ENCODE measurements at places on chromosomes 6 and 20. TPM values are rescaled to one million over a fixed set of nuclear protein-coding genes. Genes with fewer than 3 reads are reported as not detected.

Gene SMOC2
- total RNA-seq = not detected

Gene OPRM1
- total RNA-seq = not detected

Gene PPP1R14C
- 0.32 TPM for total RNA-seq

- no peak overlapping the region for H3K4me3 ChIP-seq
- H3K27ac ChIP-seq = no peak overlapping the region
- no peaks in the 10 kb centered on the region for H3K27me3 ChIP-seq
- H3K4me1 ChIP-seq = peaks cover 4% of the 10 kb centered on the region
- no peak for DNase-seq
These were observed 405.5 kb upstream of the ADGRB3 start for GRCh38 chr6:68229566-68229965.

GRCh38 chr20:62461157-62461556 lies 14.6 kb downstream of the GATA5 start:
- H3K27me3 ChIP-seq = no peaks in the 10 kb centered on the region
- no peaks in the 10 kb centered on the region for H3K4me1 ChIP-seq
- H3K36me3 ChIP-seq = no peaks in the 10 kb centered on the region
- H3K4me3 ChIP-seq = no peak overlapping the region
- H3K27ac ChIP-seq = no peak overlapping the region

Gene OPRL1
- 34.0 TPM for total RNA-seq

Gene PTCRA
- not detected for total RNA-seq

GRCh38 chr6:116386581-116387299 lies 16.0 kb downstream of the DSE start:
- H3K27ac ChIP-seq = no peak overlapping the region
- no peaks in the 10 kb centered on the region for H3K27me3 ChIP-seq
- DNase-seq = no peak
- no peak overlapping the region for H3K4me3 ChIP-seq

Gene PMEPA1
- total RNA-seq = 1.6 TPM

DNA sequence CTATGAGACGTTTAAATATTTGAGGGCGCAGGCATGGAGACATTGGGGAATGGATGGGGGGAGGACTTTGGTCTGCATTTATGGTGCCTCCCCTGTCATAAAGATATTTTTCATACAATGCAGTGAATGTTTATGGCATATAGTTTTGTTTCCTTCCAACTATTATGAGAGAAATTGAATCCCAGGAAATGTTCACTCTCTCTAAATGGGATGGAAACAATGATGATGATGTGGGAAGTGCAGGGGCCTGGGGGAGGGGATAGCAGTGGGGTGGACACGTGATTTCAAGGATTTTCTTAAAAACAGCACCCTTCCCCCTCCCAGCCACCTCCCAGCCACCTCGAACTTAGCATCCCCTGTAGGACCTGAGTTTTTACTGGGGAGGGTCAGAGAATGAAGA lies 69.9 kb downstream of the TOX2 start:
- H3K27me3 ChIP-seq = no peaks in the 10 kb centered on the region
- no peak for DNase-seq
- H3K4me1 ChIP-seq = peaks cover 85% of the 10 kb centered on the region
- peak overlapping the region; percentile 99 for H3K27ac ChIP-seq

DNA sequence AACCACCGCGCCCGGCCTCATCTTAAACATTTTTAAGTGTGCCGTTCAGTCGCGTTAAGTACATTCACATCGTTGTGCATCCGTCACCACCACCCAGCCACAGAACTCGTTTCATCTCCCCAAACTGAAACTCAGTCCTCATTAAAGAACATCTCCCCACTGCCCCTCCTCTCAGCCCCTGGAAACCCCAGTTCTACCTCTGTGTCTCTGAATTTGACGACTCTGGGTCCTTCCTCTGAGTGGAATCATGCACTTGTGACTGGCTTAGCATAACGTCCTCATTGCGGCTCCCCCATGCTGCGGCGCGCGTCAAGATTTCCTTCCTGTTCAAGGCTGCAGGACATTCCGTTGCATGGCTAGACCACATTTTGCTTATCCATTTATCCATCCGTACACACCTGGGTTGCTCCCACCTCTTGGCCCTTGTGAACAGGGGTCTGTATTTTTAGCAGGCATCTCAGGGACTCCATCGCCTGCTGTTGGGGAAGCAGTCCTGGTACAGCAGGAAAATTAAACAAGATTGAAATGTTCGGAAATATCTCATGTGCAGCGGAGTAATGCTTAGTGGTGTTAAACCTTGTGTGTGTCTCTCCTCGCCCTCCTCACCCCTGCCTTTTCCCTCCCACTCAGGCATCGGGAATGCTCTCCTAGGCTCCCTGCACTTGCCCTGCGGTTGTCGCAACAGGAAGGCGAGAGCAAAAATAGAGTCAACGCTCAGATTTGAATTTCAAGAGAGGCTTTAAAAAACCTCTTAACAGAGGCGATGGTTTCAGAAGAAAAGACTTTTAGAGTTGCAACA lies 127.9 kb downstream of the PXDC1 start:
- DNase-seq = no peak
- H3K36me3 ChIP-seq = no peaks in the 10 kb centered on the region
- no peaks in the 10 kb centered on the region for H3K4me1 ChIP-seq
- H3K27ac ChIP-seq = no peak overlapping the region
- no peak overlapping the region for H3K4me3 ChIP-seq
- no peaks in the 10 kb centered on the region for H3K27me3 ChIP-seq

- H3K4me3 ChIP-seq = no peak overlapping the region
- H3K4me1 ChIP-seq = no peaks in the 10 kb centered on the region
- H3K27me3 ChIP-seq = no peaks in the 10 kb centered on the region
- no peak for DNase-seq
These were observed 352.5 kb downstream of the HDGFL1 start for GRCh38 chr6:22921828-22922227.

GRCh38 chr6:147509891-147510290 lies 1.4 kb downstream of the SAMD5 start:
- no peaks in the 10 kb centered on the region for H3K36me3 ChIP-seq
- no peaks in the 10 kb centered on the region for H3K27me3 ChIP-seq
- no peak overlapping the region for H3K27ac ChIP-seq

DNA sequence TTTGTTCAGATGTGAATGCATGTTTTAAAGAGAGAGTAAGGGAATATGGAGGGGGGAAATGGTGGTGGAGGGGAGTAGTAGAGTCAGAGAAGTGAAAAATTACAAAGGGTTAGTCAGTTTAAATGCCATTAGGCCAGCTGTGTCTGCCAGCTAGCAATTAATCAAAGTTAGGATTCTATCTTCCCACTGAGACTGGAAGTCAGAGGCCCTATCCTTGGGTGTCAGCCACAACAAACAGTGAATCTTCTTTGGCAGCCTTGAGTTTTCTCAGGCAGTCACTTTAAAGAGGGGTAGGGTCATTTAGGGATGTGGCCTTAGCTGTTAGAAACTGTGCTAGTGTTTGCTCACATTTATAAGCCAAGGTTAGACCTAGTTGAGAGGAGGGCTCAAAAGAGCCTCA lies 120.5 kb upstream of the BTBD3 start:
- H3K27ac ChIP-seq = no peak overlapping the region
- no peak overlapping the region for H3K4me3 ChIP-seq
- no peaks in the 10 kb centered on the region for H3K4me1 ChIP-seq
- DNase-seq = no peak
